ENCODE measurements at places on chromosomes 11 and 22. TPM values are rescaled to one million over a fixed set of nuclear protein-coding genes. Genes with fewer than 3 reads are reported as not detected.
A peak's percentile ranks its signal among the peaks of the same experiment; 100 is the strongest.

BIRC3 gene
- 5.0 TPM for polyA plus RNA-seq

TPH1 gene
- 3.1 TPM for polyA plus RNA-seq

MPPED2 gene
- polyA plus RNA-seq = 4.7 TPM

RFPL1 gene
- polyA plus RNA-seq = 0.41 TPM

CARNS1 gene
- polyA plus RNA-seq = 3.0 TPM

DNA sequence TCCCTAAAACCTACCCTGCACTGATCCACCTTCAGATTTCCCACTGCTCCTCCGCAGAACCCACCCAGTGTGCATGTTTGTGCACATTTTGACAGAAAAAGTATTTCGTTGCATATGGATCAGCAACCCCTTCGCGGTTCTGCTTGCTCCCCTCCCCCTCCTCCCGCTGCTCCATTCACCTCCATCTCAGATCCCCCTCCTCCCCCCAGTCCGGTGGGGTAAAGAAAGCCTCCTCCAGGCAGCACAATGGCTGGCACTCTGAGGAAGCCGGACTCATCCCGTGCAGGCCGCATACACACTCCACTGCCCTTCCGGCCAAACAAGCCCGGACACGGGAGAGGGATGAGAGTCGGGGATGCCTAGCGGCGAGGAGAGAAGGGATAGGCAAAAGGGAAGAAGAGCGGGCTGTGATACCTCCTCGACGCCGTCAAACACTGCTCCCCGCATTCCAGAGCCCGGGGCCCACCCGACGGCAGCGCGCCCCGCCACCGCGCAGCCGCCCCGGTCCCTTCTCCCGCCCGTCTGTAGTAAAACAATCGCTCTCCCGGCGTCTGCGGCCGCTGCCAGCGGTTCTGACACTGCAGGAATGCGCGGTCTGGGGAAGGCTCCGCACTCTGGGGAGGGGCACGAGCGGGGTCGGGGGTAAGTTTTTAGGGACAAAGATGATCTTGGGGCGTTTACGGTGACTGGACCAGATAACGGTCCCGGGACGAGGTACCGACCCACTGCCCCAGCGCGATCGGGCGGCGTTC lies 915 bp downstream of the FEZ1 start:
- H3K4me1 ChIP-seq = peaks cover 18% of the 10 kb centered on the region
- H3K27ac ChIP-seq = no peak overlapping the region
- DNase-seq = peak; percentile 46
- peaks cover 71% of the 10 kb centered on the region for H3K27me3 ChIP-seq
- peak overlapping the region; percentile 54 for H3K4me3 ChIP-seq

DNA sequence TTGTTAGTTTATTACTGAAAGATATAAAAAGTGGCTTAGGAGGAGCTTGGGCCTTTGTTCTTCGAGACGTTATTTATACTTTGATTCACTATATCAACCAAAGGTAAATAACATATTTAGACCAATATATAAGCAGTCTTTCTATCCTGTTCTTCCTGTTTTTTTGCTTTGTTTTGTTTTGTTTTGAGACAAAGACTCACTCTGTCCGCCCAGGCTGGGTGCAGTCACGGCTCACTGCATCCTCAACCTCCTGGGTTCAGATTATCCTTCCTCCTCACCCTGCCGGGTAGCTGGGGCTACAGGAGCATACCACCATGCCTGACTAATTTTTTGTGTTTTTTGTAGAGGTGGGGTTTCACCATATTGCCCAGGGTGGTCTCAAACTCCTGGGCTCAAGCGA lies 66.8 kb downstream of the ATM start:
- no peaks in the 10 kb centered on the region for H3K36me3 ChIP-seq
- no peak overlapping the region for H3K27ac ChIP-seq
- no peak overlapping the region for H3K4me3 ChIP-seq

- H3K4me1 ChIP-seq = no peaks in the 10 kb centered on the region
- H3K27me3 ChIP-seq = no peaks in the 10 kb centered on the region
- DNase-seq = no peak
Observed at GRCh38 chr11:130710497-130711012, 205.7 kb downstream of the SNX19 start.

GRCh38 chr11:110243791-110244190 lies 52.6 kb downstream of the RDX start:
- H3K4me1 ChIP-seq = no peaks in the 10 kb centered on the region
- H3K27me3 ChIP-seq = no peaks in the 10 kb centered on the region
- no peak overlapping the region for H3K27ac ChIP-seq
- DNase-seq = no peak
- no peak overlapping the region for H3K4me3 ChIP-seq
- peaks cover 3% of the 10 kb centered on the region for H3K36me3 ChIP-seq

GRCh38 chr22:22148905-22149304 lies 95.7 kb upstream of the VPREB1 start:
- no peak overlapping the region for H3K27ac ChIP-seq
- H3K4me3 ChIP-seq = no peak overlapping the region
- H3K36me3 ChIP-seq = no peaks in the 10 kb centered on the region

DNA sequence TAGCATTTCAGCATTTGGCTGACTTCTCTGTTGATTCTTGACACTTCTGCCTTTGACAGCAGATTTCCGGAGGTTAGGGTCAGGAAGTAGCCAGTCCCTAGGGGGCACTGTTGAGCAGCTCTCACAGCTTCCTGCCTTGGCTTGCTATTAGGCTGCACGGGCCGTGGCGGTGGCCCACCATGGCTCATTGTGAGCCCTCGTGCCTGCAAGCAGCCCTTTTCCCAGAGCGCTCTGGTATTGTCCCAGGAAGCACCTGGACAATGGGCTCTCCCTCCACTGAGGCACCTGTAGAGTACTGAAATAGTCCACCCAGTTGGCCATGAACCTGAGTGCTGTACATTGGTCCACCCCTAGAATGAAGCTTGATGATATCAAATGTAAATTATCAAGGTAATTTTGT lies 100.2 kb upstream of the GAL start:
- H3K27ac ChIP-seq = no peak overlapping the region
- no peak for DNase-seq
- H3K4me1 ChIP-seq = no peaks in the 10 kb centered on the region
- H3K36me3 ChIP-seq = peaks cover 73% of the 10 kb centered on the region
- no peaks in the 10 kb centered on the region for H3K27me3 ChIP-seq

DNA sequence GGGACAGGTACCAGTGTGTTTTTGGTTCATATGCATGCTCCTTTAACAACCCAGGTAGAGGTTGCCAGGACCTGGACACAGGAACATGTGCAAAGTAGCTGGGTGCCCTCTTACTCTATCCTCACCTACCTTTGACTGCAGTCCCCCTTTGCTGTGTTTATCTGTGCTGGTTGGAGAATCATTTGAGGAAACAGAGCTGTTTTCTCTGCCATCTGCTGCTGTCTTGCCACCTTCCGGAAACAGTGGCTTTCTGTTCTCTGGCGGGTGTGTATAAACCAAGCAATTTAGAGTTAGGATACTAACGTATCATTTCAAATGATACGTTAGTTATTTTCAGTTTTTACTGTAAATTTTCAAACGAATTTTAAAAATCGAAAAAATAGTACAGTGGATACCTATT lies 171.9 kb upstream of the TTC12 start:
- no peak overlapping the region for H3K27ac ChIP-seq
- peaks cover 27% of the 10 kb centered on the region for H3K27me3 ChIP-seq
- no peak for DNase-seq
- H3K4me3 ChIP-seq = no peak overlapping the region

DNA sequence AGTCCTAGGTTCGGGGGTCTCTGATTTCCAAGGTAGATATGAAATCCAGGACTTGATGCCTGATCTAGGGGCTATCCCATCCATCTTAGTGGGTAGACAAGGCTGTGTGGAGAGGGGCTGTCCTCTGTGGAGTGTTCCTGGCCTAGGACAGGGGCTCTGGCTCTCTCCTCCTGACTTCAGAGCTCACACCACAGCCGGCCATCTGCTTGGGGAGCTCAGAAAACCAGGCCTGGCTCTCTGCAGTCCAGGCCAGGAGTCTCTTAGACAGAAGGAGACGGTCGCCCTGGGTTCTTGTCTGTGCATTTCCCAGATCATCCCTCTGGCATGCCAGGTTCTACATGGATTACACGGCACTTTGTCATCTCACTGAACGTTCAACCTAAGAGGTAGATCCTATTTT lies 17.9 kb downstream of the TUB start:
- no peaks in the 10 kb centered on the region for H3K27me3 ChIP-seq
- no peak for DNase-seq
- no peaks in the 10 kb centered on the region for H3K36me3 ChIP-seq
- no peaks in the 10 kb centered on the region for H3K4me1 ChIP-seq
- H3K27ac ChIP-seq = no peak overlapping the region
- no peak overlapping the region for H3K4me3 ChIP-seq

- no peak overlapping the region for H3K27ac ChIP-seq
- H3K36me3 ChIP-seq = peaks cover 21% of the 10 kb centered on the region
- peaks cover 3% of the 10 kb centered on the region for H3K4me1 ChIP-seq
- no peak overlapping the region for H3K4me3 ChIP-seq
- H3K27me3 ChIP-seq = no peaks in the 10 kb centered on the region
Observed at GRCh38 chr22:26565181-26565580, 24.8 kb downstream of the TPST2 start.

DNA sequence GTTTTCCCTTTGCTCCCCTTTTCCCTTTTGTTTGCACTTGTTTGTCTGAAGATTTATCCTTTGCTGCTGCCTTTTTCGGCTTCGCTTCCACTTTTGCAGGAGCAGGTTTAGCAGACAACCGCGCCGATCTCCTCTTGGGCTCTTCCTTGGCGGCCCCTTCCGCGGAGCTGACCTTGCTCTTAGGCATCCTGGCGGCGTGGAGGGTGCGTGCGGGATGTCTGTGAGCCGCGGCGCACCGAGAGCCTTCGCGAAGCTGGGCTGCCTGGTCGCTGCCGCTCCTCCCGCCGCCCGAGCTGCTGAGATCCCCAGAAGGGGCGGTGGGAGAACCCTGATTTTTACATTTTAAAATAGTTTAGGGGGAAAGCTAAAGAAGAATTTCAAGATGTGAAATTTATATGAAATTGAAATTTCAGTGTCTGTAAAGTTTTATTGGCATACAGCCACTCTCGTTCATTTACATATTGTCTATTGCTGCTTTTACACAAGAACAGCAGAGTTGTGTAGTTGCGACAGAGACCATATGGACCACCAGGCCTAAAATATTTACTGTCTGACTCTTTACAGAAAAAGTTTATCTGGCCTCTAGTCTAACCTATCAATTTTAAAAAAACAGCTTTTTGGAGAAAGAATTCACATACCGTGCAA lies 105.2 kb upstream of the RRM1 start:
- no peaks in the 10 kb centered on the region for H3K4me1 ChIP-seq
- H3K4me3 ChIP-seq = peak overlapping the region; percentile 2
- no peaks in the 10 kb centered on the region for H3K27me3 ChIP-seq
- no peak overlapping the region for H3K27ac ChIP-seq
- DNase-seq = no peak
- H3K36me3 ChIP-seq = no peaks in the 10 kb centered on the region

DNA sequence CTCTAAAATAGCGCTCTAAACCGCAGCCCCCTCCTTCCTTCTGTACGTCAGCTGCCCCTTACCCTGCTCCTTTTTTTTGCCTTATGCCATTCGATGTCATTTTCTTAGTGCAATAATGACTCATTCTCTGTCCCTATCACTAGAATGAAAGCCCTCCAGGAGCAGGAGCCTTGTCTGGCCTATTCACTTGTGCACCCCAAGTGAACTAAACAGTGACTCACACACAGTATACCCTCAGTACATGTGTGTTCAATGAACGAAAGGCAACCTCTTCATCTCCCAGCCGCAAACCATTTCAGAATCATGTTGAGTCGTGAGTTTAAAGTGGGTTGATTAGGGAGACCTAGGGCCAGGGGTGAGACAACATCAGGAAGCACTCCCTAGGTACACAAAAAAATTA lies 50.7 kb upstream of the SPATA19 start:
- H3K4me3 ChIP-seq = no peak overlapping the region
- no peaks in the 10 kb centered on the region for H3K36me3 ChIP-seq

- no peaks in the 10 kb centered on the region for H3K36me3 ChIP-seq
- H3K4me3 ChIP-seq = no peak overlapping the region
- no peak overlapping the region for H3K27ac ChIP-seq
- DNase-seq = no peak
Observed at GRCh38 chr22:22713416-22713815, 69.0 kb downstream of the GGTLC2 start.

DNA sequence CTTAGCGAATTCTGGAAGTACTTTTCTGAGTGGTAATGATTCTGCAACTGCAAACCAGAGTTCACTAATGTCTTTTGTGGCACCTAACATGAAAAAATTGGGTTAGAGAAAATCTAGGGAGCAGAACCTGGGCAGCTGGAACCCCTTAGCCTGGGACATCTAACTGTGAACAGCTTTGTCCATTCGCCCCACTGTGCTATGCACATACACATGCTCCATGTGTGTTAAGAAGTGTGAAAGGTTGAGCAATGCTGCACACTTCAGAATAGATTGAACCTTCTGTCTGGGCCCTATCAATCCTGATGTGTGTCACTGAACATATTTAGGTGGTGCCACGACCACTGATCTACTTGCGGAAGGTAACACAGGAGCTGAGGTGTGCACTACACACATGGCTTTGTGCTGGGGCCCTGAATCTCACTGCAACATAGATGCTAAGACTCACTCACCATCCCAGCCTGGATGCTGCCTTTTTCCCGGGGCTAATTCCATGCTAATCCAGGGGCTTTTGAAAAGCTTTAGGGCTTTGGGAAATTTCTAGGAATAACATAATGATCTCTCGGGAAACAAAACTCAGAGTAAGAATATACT lies 976.2 kb downstream of the NTM start:
- no peaks in the 10 kb centered on the region for H3K4me1 ChIP-seq
- H3K27me3 ChIP-seq = peaks cover 3% of the 10 kb centered on the region
- no peak for DNase-seq
- H3K4me3 ChIP-seq = no peak overlapping the region
- H3K27ac ChIP-seq = no peak overlapping the region
- no peaks in the 10 kb centered on the region for H3K36me3 ChIP-seq

GRCh38 chr11:57647960-57648800 lies 1.5 kb downstream of the YPEL4 start:
- H3K4me3 ChIP-seq = peak overlapping the region; percentile 26
- H3K27me3 ChIP-seq = peaks cover 22% of the 10 kb centered on the region
- peaks cover 25% of the 10 kb centered on the region for H3K4me1 ChIP-seq

DNA sequence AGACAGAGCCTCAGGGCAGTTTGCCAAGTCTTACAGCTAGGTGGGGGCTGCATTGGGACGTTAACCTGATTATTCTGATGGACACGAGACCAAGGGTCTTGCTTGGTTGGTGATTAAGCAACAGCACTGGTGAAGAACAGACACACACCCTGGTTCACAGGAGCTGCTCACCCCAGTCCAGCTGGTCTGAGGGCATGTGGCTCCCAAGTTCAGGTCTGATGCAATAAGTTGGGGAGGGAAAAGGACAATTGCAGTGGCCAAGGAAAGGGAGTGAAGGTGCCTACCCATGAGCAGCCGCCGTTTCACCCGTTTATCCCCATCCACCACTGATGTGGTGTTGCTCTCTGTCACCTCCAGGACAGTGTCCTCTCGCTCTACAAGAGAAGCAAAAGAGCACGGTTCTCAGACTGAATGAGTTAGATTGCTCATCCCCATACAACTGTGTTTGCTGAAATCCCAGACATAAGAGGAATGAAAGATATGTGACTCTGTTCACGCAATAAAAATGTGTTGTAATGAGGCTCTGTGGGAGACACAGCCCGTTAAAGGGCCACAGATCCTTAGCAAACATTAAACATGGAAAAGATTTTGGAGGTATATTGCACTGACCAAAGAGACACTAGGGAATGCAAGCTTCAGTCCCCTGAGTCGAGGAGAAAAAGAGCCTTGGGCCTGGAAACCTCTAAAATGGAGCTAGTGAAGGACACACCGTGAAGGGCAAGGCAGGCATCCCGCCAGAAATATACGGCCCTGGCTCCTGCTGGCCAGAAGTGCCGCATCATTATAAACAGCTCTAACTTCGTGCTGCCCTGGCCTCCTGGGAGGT lies 25.6 kb downstream of the SCUBE2 start:
- H3K27ac ChIP-seq = no peak overlapping the region
- H3K27me3 ChIP-seq = no peaks in the 10 kb centered on the region
- no peak overlapping the region for H3K4me3 ChIP-seq
- H3K36me3 ChIP-seq = no peaks in the 10 kb centered on the region
- H3K4me1 ChIP-seq = no peaks in the 10 kb centered on the region

GRCh38 chr22:38035530-38035885 lies 21.7 kb upstream of the PICK1 start:
- no peaks in the 10 kb centered on the region for H3K36me3 ChIP-seq
- no peak overlapping the region for H3K4me3 ChIP-seq
- H3K4me1 ChIP-seq = peaks cover 24% of the 10 kb centered on the region
- no peak for DNase-seq
